ENCODE measurements at places on chromosomes 3 and 15.

DNA sequence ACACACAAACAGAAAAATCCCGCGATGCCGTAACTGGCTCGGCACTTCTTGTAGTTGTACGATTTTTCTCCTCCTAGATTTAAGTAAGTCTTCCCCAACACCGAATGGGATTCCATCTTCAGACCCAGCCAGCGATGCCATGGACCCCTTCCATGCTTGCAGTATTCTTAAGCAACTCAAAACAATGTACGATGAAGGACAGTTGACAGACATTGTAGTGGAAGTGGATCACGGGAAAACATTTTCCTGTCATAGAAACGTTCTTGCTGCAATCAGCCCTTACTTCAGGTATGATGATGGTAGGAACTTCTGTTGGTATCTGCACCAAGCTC is 763 bp downstream of the KBTBD8 start:
- DNase-seq, result no peak

DNA sequence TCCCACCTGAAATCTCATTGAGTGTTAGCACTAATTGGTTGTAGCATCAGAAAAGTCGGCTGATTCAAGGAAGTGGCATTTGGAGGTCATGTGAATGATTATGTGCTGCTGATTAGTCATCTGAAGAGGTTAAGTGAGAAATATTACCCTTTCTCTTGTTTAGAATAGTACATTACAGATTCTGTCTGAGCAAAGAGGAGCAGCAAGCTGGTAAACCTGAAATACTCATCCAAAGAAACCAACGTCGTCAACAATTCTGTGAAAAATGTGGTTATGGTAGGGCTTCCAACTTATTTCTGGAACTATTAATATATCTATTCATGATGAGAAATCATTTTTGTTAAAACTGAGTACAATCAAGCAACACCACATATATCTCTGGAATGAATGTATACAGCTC is 1024.9 kb downstream of the TUSC7 start:
- peak; percentile 38 for DNase-seq

DNA sequence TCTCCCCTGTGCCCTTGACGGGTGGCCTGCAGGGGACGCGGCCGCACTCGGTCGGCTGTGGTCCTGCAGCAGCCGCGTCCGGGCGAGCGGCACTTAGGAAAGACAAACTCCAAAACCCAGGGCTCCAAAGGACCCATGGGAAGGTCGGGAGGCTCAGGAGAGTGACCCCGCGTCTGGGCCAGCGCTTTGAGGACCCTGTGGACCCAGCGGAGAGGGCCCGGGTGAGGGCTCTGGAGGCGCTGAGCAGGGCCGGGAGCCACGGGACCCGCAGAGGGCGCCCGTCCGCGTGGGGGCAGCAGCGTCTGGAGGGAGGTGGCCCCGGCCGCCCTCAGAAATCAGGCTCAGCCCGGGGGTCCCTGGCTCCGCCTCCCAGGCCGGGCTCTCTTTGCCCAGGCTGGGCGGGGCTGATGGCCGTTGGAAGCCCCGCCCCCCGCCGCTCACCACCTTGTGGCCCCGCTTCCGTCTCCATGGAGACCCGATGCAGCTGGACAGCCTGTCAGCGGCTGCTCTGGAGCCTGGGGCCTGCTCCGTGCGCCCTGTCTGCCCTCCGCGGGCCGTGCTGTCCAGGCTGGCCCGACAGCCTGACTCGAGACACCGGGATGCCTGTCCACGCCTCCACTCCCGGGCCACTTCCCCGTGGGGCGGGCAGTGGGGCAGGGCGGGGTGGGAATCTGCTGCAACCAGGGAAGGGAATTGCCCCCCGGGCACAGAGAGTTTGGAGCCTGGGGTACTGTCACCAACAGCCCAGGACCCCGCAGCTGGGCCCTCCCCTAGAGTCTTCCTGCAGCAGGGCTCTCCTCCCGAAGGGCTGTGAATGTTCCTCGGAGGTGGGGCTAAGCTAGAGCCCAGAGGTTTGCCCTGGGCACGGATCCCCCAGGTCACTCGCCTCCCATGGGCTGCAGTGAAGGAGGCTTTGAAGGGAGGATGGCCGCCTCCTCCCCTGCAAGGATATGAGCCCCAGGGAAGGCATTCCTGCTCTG is 34.8 kb upstream of the RPL32 start:
- DNase-seq, result peak; percentile 17

- no peak for DNase-seq
These were observed 32.3 kb upstream of the MFSD1 start for GRCh38 chr3:158769549-158769948.

DNA sequence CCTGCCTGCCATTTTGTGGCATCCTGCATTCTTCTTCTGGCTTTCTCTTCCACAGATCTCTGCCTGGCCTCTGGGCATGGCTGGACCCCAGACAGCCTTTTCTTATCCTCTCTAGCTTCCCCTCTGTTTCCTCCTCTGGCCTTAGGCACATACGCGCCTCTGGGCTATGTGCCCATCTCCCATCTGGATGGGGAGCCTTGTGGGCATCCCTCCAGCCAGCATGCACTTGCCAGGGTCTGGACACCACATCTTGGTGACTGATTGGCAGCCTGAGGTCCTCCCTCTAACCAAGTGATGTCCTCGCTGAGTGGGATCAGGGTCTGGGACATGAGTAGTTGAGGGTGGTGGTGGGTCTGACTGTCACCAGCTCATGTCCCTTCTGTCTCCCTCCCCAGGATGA is 12.8 kb downstream of the PLEKHO2 start:
- DNase-seq, result peak; percentile 19

DNA sequence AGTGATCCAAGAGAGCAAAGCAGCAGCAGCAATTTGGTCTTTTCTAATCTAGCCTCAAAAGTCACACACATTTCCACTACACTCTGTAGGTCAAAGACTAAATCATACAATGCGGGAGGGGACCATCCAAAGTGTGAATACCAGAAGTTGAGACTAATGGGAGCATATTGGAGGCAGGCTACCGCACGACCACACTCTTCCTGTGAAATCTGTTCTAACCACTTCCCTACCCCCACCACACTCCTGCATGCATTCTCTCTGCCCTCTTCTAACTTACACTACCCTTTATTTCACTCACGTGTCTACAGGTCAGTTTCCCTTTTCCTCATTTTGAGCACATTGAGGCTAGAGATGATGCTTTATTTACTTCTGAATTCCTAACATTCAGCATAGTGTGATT is 23.7 kb upstream of the PRTG start:
- no peak for DNase-seq

DNA sequence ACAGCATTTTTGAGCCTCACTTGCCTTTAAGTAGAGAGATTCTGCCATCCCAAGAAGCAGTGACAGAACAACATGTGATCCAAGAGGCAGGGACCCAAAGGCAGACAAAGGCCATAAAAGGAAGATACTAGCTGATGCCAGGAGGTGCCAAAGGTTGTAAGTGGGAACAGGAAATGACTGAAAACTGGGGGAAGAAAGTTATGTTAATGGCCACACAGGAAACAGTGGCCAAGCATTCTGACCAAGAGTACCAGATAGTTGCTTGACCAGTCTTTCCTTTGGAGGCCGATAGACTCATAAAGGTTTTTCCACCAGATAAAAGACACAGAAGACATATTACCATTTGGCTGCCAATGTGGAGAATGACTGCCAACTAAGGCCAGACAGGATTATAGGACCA is 274.5 kb upstream of the PEX5L start:
- no peak for DNase-seq

DNA sequence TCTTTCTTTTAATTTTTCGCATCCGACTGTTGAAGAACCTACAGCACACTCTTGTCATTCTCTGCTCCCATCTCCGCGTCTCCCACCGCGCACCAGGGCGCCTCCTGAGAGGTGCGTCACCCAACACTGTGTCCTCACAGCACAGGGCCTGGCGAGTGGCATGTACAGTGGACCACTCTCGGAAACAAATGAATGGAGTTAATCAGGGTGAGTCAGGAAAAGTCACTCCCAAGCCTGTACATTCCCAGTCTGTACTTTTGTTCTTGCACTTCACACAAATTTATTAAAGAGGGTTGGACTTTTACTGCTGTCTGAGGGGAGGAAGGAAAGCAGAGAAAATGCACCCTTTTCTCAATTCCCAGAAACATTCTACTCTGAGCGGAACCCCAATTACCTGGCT is 625 bp downstream of the COL6A6 start:
- DNase-seq, result no peak

GRCh38 chr3:39361252-39361927 is 21.8 kb upstream of the SLC25A38 start:
- DNase-seq, result no peak

DNA sequence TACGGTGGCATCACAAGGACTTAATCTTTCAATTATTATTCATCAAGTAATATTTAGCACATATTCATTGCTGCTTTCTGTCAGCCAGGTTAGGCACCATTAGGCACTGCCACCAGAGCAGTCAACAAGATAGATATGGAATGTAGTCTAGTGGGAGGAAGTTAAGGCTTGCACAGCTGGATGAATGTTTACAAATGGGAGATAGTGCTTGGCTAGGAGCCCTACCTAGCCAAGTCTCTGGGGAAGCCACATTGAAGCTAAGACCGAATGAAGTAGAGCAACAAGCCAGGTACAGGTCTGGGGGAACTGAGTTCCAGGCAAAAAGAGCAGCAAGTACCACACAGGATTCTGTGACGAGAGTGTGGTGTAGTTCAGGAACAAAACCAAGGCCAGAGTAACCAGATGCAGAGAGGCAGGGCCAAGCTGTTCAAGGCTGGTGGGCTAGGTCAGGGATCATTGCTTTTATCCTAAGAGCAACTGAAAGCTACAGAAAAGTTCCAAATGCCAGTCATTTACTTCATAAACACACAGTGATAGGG is 33.4 kb upstream of the SCAANT1 start:
- no peak for DNase-seq

- DNase-seq, result no peak
These were observed 3.8 kb upstream of the ZNF280D start for GRCh38 chr15:56736881-56737707.

DNA sequence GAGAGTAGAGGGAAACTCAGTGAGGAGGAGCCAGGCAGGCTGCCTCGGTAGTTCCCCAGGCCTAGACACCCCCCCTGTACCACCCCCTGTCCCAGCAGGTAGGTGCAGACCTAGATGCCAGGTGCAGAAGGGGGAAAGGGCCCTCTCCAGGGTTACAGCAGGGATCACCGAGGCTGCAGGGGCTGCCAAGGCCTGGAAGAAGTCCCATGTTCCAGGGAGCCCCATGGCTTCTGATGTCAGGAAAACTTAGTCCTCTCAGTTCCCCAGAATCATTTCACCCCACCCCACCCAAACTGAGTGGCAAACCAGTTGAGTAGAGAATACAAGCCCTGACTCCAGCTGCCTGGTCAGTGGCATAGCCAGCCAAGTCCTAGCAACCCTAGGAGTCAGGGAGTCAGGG is 7.4 kb upstream of the SEMA3B start:
- no peak for DNase-seq

- no peak for DNase-seq
These were observed 16.2 kb downstream of the ARHGEF3 start for GRCh38 chr3:56785499-56785898.

DNA sequence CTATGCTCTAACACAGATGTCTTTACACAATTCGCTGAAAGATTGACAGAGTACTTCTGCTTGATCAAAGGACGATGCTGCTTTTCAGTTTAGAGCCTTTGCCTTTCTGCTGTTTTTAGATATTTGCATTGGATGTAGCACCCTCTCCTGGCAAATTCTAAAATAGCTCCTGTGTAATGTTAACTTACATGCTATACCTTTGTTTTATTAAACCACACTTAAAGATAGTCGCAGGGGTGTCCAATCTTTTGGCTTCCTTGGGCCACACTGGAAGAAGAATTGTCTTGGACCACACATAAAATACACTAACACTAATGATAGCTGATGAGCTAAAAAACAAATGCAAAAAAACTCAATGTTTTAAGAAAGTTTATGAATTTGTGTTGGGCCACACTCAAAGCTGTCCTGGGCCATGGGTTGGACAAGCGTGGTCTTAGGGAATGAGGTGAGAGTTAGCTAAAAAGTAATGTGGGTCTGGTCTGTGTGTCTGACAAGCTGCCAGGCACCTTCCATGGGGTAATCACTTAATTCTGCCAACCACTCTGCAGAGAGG is 62.9 kb downstream of the ATG7 start:
- peak; percentile 65 for DNase-seq

DNA sequence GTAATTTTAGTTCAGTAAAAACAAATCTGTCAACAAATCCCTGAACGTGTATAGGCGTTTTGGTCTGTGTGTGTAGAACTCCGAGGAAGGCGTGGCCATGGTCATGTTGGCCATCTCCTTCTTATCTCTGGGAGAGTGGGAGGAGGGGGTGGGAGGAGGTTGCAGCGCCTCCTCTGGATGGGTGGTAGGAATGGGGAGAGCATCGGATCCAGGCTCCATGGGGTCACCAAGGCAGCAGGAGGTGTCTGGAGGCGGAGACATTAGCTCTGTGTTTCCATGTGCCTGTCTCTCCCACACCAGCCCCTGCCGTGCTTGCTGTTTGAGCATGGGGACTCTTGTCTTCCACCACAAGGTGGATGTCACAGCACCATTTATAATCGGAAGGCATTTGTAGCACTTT is 34.5 kb upstream of the TRPM1 start:
- no peak for DNase-seq

DNA sequence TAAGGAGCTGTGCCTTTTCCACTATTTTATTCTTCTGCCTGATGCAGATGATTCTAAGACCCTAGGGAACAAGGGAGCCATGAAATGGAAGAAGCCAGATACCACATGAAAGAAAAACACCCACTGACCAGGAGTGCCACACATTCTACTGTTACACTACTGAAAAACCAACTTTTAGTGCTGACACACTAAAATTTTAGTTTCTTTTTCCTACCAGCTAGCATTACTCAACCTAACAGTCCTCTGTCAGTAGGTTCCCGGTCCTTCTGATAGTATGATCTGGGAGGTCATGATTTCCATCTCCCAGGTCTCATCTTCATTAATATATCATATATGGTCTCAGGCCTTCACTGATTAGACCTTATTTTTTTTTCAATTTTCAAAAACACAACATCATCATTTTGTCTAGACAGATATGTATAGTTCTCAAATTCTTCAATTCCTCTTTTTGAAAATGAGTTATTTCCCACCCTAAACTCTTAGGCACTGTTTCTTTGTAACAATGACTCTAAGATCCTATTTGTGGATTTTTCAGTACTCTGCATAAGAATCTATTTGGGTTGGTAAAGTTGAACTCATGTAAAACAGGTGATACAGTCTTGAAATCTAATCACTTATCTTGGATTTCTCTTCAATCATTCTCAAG is 321.8 kb downstream of the CTNNB1 start:
- no peak for DNase-seq

DNA sequence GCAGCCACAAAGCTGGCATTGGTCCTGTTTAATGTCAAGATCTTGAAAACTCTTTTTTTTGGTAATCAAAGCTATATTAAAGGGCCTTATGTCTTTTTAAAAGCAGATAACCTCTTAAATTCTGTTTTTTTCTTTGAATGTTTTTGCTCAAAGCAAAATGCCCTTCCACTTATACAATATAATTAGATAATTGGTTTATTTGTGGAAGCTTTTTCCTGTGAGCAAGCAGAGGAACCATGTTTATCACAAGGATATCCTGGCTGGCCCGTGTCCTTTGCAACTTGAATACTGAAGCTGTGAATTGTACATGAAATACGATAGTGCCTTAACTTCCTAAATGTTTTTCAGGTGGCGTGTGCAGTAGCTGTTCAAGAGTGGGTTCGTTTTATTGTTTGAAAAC is 2.6 kb downstream of the ST3GAL6 start:
- DNase-seq, result no peak
